Mucosa of gallbladder (tissue), 1 donor: ENCODE measurements at places on chromosomes 7 and 10. TPM values are rescaled to one million over a fixed set of nuclear protein-coding genes. Genes with fewer than 3 reads are reported as not detected.

GRCh38 chr7:46786221-46786954 is 795.5 kb downstream of the TNS3 start:
- no peak for DNase-seq

Gene RNF148
- total RNA-seq: 1.0 TPM

GRCh38 chr7:5456409-5456808 is 32.8 kb upstream of the TNRC18 start:
- no peak for DNase-seq

DNA sequence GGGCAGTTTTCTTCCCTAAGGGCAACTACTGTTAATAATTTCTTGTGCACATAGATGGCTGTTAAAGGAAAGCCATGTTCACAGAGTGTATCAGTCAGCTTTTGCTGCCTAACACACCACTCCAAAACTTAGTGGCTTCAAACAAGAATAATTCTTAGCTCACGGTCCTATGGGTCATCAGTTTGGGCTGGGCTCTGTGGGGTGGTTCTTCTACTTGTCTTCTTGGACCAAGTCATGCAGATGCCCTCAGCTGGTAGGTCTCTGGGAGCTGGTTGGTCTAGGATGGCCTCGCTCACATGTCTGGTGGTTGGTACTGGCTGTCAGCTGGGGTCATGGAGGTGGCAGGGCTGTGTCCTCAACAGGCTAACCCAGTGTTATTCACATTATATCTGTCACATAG is 39.6 kb downstream of the TBATA start:
- DNase-seq: no peak

DNA sequence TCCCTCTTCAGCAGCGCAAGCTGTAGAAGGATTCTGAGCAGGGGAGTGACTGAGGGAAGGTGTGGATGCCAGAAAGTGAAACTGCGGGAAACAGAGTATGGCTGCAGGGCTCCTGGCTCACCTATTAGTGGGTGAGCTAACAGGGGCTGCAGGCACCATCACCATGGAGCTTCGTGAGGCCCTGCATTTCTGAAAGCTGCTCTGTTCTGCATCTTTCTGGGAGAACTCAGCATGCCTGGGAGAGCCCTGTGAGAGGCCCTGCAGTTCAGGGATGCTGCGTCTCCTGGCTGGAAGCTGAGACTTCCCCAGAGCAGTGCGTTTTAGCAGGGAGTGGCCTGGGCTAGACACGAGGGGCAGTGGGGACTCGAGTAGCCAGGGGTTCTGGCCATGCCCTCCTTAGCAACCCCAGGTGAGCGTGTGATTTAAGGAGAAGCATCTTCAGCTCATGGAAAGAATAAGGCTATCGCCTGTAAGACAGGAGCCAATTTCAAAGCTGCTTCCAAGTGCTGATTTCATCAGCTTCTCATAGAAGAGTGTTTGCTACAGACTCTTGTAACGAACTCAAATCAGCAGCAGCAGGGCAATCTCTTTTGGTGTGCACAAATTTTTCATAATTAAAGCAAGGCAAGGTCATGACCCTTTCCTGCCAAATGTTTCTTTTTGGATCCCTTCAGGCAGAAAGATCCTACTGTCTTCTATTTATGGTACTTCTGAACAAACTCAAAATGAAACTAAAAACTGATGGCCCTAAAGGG is 293.6 kb upstream of the ZNF32 start:
- DNase-seq: peak; percentile 7

Gene PDK4
- total RNA-seq: 64.2 TPM

DNA sequence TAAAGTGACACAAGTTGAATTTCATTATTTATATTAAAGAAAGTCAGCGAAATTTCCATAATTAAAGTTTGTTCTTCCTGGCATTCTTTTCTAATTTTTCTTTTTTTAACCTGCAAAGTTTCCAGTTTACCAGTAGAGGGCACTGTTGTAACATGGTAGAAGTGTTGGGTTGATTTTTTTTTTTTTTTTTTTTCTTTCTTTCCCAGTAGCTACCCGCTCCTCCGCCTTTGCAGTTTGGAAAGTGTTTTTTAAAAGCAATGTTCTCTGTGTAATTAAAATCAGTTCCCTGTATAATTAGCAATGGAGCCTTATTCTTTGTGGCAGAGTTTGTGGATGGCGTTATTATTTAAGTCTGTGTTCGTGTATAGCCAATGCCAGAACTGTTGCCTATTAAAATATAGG is 53.7 kb downstream of the TAF3 start:
- no peak for DNase-seq

- peak; percentile 77 for DNase-seq
Observed at GRCh38 chr7:5532536-5533335, 109.1 kb upstream of the TNRC18 start.

GRCh38 chr7:15836041-15836440 is 149.6 kb upstream of the MEOX2 start:
- DNase-seq: no peak

GRCh38 chr7:104040666-104041065 is 51.2 kb upstream of the RELN start:
- no peak for DNase-seq

DNA sequence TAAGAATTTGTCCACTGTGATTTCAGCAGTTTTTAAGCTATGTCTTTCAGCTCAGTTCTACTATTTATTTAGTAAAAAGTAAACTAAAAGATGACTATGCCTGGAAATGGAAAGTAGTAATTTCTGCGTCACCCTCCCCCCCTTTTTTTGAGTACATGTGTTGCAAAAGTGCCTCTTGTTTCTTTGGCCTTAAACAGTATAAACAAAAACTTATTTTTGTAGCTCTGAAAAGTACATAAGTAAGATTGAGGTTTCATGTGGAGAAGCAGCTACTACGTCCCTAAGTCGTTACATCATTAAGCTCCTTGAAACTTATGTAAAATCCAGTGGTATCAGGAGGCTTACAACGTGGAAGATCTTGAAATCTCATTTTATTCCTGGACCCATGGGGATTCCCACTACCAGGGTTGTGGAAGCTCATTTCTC is 46.3 kb upstream of the HBP1 start:
- DNase-seq: peak; percentile 33

Gene OR9A2
- not detected for total RNA-seq

Gene TRIM50
- total RNA-seq: 1.3 TPM

- DNase-seq: no peak
Observed at GRCh38 chr7:90225181-90225580, 13.6 kb downstream of the STEAP2 start.

Gene ECHDC3
- 4.1 TPM for total RNA-seq

GRCh38 chr7:35781200-35781701 is 19.6 kb upstream of the SEPTIN7 start:
- no peak for DNase-seq

Gene GPR22
- total RNA-seq: not detected

DNA sequence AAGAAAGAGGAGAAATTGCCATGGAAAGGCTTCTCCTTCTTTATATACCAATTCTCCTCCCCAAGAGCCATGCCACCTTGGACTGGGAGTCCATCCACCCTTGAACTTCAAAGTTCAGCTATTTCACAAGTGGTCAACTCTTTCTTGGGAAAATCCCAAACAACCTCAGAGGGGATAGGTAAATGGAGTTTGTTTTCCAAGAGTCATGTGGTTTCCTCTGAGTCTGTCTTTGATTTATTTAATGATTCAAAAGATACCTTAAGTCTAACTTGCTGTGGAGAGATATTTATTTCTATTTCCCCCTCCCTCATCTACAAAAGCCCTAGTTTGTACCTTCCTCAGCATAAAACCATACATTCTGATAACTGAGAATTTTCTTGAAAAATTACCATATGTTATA is 758.6 kb upstream of the IGFBP3 start:
- DNase-seq: no peak

DNA sequence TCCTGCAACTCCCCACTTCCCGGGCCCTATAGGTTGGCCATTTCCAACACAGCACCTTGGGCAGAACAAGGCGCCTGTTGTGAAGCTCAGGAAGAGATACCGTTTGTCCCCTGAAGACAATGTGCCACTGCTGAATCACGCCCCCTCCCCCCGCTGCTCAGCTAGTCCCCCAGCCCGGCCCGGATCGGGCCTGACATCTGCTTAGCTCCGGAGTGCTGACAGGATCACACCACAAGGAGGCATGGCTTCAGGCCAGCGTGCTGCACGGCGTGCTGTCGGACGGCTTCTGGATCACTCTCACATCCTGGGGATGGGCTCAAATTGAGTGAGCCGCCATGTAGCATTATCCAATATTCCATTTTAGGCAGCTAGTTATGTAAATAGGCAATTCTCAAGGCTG is 62.1 kb upstream of the EFCAB10 start:
- no peak for DNase-seq

DNA sequence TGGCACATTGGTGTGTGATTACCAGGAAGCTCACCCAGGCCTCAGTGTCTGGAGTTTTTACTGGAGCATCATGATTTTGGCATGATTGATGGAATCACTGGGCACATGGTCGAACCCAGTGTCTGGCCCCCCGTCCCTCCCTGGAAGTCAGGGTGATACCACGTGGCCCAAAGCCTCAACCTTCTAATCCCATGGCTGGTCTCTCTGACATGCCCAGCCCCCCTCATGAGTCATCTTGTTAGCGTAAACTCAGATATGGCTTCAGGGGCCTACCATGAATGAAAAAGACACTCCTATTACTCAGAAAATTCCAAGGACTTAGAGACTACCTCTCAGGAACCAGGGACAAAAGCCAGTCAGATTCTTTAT is 109.3 kb downstream of the GRK5 start:
- DNase-seq: no peak

Gene SPDYE11
- not detected for total RNA-seq

DNA sequence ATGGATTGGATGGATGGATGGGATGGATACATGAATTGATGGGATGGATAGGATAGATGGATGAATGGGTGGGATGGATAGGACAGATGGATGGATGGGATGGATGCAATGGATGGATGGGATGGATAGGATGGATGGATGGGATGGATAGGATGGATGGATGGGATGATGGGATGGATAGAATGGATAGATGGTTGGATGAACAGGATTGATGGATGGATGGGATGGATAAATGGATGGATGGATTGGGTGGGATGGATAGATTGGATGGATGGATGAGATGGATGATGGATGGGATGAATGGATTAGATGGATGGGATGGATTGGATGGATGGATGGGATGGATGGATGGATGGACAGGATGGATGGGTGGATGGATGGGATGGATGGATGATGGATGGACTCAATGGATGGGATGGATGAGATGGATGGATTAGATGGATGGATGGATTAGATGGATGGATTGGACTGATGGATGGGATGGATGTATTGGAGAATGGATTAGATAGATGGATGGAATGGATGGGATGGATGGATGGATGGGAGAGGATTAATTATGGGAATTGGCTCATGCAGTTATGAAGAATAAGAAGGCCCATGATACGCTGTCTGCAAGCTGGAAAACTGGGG is 136.4 kb downstream of the ADAM12 start:
- no peak for DNase-seq

GRCh38 chr7:70347463-70348254 is 749.4 kb downstream of the AUTS2 start:
- no peak for DNase-seq

Gene TMEM26
- total RNA-seq: 0.55 TPM
